ENCODE measurements at places on chromosomes 5 and 9. TPM values are rescaled to one million over a fixed set of nuclear protein-coding genes. Genes with fewer than 3 reads are reported as not detected.
A peak's percentile ranks its signal among the peaks of the same experiment; 100 is the strongest.

DNA sequence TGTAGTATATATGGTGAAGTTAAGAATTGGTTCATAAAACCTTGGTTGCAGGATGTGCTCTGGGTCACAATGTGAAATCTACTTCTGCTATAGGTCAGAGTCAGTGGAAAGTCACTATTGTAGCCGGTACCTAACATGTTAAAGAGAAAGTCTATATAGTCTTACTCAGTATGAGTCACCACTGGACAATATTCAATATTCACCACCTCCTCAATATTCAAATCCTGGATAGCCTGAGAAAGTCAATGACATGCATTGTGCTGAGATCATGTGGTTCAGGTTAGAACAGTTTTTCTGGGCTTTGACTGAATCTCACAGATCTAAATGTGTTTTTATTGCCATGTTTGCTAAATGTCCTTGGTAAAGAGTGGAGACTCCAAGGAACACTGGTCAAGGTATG lies 108.8 kb downstream of the HMHB1 start:
- DNase-seq: no peak

DNA sequence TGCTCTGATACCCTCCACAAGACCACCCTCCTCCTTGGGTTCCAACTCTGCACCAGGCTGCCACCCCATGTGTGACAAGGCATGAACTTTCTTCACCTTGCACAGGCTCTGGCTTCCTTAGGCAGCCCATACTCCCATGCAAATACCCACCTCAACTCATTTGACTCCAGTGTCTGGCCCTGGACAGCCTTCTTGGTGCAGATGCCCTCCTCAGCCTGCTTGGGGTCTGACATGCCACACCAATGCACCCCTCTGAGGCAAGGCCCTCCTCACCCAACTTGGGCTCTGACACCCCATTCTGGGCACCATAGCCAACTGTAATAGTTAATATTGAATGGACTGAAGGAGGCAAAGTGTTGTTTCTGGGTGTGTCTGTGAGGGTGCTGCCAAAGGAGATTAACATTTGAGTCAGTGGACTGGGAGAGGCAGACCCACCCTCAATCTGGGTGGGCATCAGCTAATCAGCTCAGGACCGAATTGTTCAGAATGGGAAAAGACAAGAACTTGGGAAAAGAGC lies 115.0 kb upstream of the EPB41L4A start:
- DNase-seq: no peak

DNA sequence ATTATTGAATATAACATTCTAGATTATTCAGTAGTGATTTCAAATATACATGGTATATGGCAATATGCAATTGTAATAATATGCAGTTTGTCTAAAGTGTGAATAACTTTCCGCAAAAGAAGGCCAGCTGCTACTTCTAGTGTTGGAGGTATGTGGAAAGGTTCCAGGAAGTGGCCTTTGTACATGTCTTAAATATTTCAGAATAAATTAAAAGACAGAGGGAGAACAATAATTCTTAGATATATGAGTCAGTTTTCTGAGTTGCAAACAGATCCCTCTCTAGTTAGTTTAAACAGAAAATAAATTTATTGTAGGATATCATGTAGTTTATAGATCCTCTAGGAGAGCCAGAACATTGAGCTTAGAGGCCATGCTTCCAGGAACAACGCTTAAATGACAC lies 210.8 kb upstream of the ELL2 start:
- DNase-seq: no peak

PCDHA5 gene
- total RNA-seq: 0.11 TPM

- no peak for DNase-seq
Observed at GRCh38 chr9:13491493-13492424, 212.3 kb upstream of the MPDZ start.

DNA sequence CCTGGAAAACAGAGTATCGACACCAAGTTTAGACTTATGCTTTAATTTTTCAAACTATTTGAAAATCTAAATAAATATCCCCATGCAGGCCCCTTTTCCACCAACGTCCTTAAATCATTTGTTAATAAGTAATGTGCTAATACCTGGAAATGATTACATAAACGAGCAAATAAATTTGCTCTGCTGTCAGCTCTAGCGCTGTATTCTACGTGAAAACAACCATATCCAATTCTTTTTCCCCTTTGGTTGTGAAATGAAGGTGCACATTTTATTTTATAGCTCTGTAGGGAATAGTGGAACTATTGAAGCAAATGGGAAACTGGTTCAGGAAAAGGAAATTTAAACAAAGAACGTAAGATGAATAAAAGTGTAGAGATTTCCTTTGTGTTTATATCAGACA lies 137.7 kb upstream of the ZNF608 start:
- no peak for DNase-seq

GRCh38 chr5:95059636-95060035 lies 225.3 kb downstream of the MCTP1 start:
- no peak for DNase-seq

DNA sequence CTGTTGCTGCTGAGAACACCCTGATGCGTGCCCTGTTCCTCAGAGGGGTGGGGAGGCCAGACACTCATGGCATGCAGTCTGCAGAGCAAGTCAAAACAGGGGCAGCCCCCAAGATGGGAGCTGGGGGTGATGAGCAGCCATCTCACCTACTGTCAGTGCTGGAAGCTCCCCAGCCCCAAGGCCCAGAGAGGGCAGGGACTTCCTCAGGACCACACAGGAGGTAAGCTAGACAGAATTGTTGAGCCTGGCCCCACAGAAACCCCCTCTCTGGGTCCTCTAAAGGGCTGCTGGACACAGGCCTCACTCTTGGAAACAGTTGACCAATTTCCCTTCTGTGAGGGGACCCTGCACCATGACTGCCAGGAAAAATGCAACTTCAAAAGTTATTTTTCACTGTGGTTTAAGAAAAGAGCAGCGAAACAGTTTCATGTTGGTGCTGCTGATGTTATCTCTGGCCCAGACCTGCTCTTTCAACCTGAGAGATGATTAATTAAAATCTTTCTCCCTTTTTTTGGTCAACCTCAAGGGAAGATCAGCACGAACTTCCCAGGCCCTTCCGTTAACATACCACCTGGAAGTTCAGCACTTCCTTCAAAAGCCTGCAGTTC lies 9.6 kb downstream of the CSF2 start:
- no peak for DNase-seq

DNA sequence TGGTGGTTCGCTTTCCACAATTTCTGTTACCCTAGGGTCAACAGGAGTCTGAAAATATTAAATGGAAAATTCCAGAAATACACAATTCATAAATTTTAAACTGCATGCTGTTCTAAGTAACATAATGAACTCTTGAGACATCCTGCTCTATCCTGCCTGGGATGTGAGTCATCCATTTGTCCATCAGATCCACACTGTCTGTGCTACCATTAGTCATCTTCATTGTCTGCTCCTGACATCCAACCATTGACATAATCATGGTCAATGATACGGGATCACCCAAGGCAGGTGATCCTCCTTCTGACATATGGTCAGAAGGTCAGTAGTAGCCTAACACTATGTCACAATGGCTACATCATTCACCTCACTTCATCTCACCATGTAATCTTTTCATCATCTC lies 276.7 kb upstream of the KIF2A start:
- DNase-seq: no peak

GRCh38 chr5:164563370-164563769 lies 1058.0 kb downstream of the MAT2B start:
- no peak for DNase-seq

PRUNE2 gene
- total RNA-seq: 19.9 TPM

- DNase-seq: no peak
Observed at GRCh38 chr9:87516222-87516925, 18.7 kb downstream of the DAPK1 start.

DNA sequence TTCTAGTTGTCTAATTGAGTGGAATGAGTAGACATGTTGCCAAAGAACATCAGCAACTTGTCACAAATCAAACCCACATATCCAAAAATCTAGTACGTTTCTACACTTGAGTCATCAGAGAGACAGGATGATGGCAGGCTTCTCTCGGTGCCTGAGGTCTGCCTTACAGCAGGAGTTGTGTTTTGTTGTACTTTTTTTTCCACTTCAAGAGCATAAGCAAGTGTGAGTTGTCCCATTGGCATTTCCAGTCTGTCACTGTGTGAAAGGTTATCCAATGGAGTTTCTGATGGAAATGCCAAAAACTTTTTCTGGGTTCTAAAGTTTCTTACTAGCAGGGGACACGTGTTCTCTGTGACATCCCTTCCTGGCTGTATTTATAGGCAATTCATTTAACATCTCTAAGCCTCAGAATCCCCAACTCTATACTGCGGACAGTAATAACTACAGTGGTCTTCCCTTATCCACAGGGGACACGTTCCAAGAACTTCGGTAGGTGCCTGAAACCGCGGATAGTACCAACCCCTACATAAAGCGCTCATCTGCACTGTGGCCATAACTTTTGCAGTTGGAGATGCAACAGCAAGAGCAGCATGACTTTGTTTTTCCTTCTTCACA lies 246.5 kb downstream of the SYK start:
- no peak for DNase-seq

OR5C1 gene
- not detected for total RNA-seq

FAM53C gene
- 23.8 TPM for total RNA-seq

- no peak for DNase-seq
Observed at GRCh38 chr5:171467107-171467506, 47.7 kb downstream of the FGF18 start.

UNC13B gene
- total RNA-seq: 24.7 TPM

- no peak for DNase-seq
Observed at GRCh38 chr5:19988457-19988856, 457 bp upstream of the CDH18 start.

DNA sequence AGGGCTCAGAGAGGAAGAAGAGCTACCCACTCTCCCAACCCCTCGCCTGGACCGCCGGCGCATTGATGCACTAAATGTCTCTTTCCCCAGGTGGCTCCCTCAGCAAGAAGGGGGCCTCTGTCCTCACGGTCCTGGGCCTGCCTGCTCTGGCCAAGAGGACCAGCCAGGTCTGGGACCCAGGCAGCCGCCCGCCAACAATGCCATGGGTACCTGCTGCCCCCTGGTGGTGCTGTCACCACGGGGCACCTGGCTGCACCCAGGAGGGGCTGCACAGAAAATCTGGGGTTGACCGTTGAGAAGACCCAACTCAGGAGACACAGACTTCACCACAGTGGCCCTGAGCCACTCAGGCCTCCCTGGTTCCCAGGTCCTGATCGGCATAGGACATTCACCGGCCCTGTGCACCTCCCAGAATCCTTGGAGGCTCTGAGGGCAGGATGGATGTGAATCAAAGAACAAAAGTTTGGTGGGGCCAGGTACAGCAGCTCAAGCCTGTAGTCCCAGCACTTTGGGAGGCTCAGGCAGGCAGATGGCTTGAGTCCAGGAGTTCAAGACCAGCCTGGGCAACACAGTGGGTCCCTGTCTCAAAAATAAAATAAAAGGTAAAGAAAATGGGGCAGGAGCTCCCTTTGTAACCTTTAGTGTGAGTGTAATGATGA lies 2.4 kb upstream of the VAV2 start:
- peak; percentile 87 for DNase-seq

ABO gene
- total RNA-seq: 2.0 TPM

DNA sequence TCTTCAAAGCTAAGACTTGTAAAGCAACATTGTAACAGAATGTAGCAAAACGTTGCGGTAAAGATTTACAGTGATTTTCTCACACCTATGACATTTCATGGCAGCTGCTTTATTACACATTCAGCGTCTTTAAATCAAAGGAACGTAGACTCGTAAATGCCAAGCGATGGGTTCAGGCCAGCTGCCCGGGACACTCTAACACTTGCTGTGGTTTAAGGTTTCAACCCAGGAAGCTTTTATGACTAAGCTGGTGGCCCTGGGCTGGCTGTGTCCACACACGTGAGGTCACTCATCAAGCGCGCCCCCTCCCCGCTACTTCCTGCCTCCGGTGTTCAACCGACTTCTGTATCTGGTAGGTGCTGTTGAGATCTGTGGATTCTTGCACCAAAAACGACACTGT lies 2.5 kb downstream of the SLC6A18 start:
- DNase-seq: no peak

GABRA6 gene
- total RNA-seq: not detected

DNA sequence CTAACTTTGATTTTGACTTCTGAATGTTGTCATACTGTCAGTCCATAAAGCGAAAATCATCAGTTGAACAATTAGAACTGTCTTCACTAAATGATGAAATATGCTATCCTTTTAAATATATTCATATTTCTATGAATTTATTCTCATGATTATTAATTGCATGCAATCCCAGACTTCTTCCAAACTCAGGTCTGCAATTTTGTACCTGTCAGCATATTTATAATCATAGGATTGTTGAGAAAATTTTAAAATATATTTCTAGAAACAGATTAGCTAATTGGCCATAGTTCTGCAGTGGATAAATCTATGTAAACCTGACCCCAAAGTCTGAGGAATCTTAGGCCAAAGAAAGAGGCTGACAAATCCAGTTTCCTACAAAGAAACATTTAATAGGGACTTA lies 347.5 kb downstream of the SLCO4C1 start:
- no peak for DNase-seq

- no peak for DNase-seq
Observed at GRCh38 chr9:87243602-87244001, 254.1 kb upstream of the DAPK1 start.

ORM2 gene
- 0.32 TPM for total RNA-seq

LECT2 gene
- total RNA-seq: not detected

DNA sequence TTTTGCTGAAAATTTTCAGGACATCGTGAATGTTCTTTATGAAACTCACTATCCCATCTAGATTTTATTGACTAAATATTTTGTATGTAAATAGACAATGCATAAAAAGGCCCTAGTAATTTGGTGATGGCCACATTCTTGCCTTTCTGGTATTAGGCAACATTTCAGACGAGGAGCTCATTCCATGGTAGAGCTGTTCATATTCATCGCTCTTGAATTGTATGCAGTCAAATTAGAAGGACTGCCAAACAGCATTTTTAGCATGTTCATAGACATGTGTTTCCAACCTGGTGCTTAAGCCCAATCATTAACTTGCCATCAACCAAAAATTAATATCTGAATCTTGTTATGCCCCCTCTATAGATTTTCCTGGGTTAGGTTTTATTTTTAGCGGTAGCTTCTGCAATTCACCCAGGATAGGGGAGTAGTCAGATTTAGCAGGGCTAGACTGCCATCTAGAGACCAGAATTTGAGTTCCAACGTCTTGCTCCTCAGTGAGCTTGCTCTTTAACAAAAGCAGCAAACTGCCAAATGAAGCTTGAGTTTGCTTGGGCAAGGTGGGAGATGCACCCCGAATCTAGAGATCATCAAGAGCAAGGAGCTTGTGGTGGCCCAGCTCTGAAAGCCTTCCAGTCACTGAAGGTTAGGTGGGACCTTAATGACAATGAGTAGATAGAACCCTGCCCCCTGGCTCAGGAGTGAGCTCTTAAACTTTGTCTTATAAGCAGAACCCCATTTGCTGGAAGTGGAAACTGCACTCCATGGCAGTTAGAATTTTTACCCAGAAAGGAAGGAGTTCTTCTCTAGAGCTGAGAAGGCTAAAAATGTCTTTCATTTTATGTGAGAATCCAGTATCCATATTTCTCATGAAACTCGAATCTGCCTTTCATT lies 456.2 kb downstream of the RASEF start:
- DNase-seq: no peak

RRAGA gene
- 86.6 TPM for total RNA-seq

IL4 gene
- total RNA-seq: not detected

DNA sequence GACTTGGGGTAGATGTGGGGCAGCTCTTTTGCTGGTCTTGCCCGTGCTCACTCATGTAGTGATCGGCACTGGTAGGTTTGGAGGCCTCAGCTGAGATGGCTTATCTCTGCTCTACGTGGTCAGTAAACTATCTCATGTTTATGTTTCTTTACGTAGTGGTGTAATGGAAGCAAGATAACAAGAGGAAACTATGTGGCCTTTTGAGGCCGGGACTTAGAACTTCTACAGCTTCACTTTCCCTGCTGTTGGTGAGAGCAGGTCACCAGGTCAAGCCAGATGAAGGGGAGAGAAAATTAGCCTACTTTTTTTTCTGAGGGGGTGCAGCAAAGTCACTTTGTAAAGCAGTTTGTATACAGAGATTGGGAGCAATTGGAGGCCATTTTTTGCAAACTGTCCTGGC lies 8.5 kb downstream of the FOCAD start:
- DNase-seq: no peak

KCNV2 gene
- total RNA-seq: not detected

Measured in cardiac septum (tissue), 1 donor.